ENCODE measurements at places on chromosomes 13 and 19.

- no peak for DNase-seq
Observed at GRCh38 chr13:45149964-45150363, 29.7 kb downstream of the GTF2F2 start.

DNA sequence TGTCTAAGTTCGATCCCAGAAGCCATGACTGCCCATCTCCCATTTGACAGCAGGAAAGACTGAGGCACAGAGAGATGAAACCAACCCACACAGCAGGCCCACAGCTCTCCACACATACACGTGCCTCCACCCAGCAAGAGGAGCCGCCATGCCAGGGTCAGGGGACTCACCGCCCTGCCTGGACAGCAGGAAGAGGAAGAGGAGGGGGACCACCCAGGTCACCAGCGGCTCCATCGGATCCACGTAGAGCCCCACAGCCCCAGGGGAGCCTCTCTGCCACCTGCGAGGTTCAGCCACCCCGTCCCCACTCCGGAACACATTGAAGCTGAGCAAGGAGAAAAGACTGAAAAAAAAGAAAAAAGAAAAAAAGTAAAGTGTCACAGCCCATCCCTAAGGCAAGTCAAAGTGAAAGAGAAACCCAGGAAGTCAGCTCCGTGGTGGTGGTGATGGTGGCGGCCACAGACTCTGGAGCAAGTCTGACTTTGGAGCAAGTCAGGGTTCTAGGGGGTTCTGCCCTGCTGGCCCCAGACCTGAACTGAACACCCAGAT, at the start of gene IL12RB1:
TSS of gene IL12RB1 (minus strand) at position 345 of the 549 bp plus-strand sequence. CDS start at position 234, 111 bp downstream.
- no peak for DNase-seq

DNA sequence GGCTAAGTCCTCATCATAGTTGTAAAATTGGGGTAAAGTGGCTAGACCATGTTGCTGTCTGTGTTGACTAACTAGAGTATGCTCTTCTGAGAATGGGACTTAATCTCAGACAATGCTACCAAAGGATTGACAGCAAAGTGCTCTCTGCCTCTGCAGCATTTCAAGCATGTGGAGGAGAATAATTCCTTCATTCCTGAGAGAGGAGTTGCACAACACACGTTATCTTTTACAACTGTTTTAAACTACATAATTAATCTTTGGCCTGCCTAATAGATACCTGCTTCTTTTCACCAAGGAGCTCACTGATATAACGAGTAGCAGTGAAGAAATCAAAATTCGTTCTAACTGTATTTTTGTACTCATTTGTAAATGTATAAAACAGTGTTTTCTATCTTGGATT, 2172.2 kb downstream of the PCDH9 start:
- no peak for DNase-seq

DNA sequence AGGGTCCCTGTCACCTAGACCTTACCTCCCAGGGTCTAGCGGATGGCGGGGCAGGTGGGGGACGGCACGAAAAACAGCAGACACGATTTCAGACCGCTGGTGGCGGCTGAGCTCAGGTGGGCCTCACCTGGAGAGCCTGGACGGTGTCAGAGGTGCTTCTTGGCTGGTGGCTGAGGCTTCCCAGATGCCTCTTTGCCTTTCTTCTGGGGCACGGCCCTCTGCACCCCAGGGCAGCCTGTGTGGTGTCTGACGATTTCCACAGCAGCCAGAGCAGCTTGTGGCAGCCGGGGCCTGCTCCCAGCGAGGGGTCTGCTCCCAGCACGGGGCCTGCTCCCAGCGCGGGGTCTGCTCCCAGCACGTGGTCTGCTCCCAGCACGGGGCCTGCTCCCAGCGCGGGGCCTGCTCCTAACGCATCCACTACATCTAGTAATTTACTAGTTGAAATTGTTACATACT, 66.7 kb downstream of the ATP11A start:
- DNase-seq = no peak

- DNase-seq = no peak
Observed at GRCh38 chr19:13410946-13411345, 95.3 kb downstream of the CACNA1A start.

DNA sequence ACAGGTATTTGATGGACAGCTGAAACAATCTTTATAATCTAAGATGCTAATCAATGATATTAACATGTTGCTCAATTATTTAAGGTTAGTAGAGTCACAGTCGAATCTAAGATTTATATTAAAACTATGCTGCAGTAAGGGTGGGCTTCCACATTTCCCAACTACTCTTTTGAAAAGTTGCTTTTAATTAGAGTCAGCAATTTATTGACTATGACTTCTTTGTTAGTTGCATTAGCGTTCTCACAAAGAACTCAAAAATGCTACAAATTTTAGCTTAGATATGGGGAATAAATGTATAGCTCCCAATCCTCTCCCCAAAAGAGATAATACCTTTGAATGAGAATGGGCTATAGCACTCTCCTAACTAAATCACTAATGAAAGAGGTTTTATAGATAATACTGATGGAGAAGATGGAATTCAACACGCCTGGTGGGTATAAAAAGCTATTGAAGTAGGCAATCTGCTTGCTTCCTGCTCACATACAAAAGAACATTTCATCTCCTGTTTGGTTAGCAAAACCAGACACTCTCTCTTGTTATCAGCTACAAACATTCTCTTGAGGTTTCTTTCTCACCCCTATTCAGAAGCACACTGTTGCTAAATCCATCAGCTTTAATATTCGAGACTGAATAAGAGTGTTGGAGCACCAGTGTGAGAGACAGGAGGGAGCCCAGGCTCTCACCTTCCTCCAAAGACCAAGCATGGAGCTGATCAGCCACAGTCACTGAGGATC, 2.4 kb upstream of the FLT1 start:
- no peak for DNase-seq

DNA sequence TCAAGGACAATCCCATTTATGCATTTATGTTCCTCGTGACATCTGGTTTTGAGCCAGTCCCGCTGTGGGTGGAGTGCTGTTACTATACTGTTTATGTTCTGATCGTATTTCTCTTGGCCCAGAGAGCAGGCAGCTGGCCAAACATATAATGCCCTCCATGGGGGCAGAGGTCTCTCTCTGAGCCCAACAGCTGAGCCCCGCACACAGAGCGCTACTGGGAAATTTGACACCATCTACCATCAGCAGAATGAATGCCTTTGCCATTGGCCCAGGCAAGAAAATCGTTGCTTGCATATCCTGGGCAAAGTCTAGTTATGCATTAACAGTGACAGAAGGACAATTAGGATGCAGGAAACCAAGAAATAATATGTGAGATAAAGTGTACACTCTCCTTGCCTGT, 126.8 kb upstream of the CACNA1A start:
- no peak for DNase-seq

GRCh38 chr13:102651392-102651791, 43.5 kb downstream of the METTL21C start:
- no peak for DNase-seq

DNA sequence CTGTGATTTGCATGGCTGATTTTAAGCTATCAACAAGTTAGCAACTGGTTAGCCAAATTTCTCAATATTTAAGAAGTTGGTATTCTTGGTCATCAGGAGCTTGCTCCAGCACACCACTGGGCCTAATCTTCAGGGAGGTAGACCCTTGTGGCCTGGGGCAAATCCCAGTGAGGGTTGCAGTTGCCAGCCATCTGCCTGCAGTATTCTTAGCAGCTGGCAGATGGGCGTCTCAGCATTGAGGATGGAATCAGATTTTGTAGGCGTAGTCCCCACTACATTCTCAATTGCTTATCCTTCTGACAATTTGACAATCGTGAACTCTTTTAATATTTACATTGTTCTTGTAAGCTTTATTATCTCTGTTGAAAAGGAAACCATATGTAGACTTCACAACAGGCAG, 1266.2 kb downstream of the SLITRK5 start:
- DNase-seq = peak; percentile 53

DNA sequence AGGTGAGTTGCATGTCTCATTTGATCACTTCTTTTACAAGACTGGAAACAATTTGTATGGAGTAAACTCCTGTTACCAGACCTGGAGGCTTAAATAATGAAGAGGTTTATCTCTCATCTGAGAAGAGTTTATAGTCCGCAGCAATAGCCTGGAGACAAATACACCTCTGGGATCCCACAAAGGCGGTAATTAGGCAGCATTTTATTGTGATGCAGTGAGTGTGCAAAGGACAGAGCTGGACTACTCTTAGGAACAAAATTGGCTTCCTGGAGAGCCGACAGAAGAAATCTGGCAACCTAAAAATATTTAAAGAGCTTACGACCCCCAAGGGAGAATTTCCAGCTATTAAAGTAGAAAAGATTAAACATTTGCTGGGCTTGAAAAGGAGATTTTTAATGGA, 11.8 kb upstream of the KATNAL1 start:
- no peak for DNase-seq

All from D341Med (cell line).